Stimulated activated CD4-positive, alpha-beta T cell treated with anti-CD3 and anti-CD28 coated beads, Interleukin-4, amount 100 ng/mL, for 1 hour (primary cell): ENCODE measurements at places on chromosomes 6 and 20.

DNA sequence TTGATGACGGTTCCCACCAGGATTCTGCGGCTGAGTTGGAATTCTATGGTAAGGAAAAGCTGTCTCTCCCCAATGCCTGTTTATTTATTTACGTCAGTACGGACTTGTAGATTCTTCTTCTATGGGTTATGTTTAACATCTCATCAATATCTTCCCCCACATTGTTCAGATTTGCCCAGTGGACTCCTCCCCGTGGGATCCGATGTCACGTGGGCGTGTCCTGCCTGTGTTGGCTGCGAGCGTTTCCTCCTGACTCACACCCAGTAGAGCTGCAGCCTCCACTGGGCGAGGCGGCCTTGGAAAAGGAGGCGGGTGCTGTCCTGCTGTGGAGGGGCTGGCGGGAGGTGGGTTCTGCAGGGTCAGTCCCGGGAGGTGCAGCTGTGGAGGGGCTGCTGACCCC lies 46.8 kb upstream of the SLCO4A1 start:
- DNase-seq = no peak

- DNase-seq = peak; percentile 41
These were observed 96.5 kb downstream of the HFE start for GRCh38 chr6:26183581-26184366.

DNA sequence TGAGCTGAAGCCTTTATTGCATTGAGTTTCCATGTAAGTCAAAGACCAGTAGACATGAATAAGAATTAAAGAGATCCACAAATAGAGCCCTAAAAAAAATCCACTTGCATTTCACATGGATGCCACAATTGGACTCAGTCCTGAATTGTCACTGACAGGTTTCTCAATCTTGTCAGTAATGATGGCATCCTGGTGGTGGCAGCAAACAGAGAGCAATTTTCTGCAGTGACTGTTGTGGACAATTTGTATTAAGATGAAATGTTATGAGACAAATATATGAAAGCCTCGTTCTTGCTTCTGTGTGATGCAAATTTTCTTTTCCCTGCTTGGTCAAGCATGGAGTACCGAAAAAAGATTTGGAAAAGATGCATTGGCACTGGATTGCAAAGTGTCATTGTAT lies 278.9 kb downstream of the SAMD5 start:
- no peak for DNase-seq

DNA sequence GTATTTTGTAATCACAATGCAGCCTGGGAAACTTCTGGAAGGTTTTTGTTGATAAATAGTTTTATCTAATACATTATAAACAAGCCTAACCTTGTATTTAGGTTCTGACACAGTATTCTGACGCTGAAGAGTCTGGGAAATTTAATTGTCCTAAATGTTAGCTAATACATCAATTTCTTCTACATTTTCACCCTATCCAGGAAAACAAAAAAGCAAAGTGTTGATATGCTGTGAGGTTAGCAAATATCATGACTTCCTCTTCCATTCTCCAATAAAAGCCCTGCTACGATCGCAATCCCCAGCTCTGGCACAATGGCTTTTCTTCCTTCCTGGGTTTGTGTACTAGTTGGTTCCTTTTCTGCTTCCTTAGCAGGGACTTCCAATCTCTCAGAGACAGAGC lies at the start of gene C6orf58:
Gene C6orf58 (plus strand): TSS at position 301 of the 400 bp plus-strand sequence. CDS start 12 bp downstream, at position 313.
- no peak for DNase-seq

DNA sequence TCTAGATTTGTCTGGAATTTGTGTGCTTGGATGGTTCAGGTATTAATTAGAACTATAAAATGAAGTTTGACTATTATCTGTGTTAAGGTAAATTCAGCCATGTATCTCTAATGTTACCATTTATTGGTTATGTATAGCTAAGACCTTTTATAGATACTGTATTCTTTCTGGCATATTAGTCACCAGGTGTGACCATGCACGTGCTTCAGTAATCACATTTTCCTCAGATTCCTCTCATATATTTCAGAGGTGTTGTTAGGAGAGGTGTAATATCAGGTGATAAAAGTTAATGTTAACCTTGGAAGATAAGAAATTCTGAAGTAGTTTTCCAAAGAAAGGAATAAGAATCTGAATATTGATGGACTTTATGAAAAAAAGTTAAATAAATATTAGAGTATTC lies 194.5 kb upstream of the KHDRBS2 start:
- DNase-seq = no peak

DNA sequence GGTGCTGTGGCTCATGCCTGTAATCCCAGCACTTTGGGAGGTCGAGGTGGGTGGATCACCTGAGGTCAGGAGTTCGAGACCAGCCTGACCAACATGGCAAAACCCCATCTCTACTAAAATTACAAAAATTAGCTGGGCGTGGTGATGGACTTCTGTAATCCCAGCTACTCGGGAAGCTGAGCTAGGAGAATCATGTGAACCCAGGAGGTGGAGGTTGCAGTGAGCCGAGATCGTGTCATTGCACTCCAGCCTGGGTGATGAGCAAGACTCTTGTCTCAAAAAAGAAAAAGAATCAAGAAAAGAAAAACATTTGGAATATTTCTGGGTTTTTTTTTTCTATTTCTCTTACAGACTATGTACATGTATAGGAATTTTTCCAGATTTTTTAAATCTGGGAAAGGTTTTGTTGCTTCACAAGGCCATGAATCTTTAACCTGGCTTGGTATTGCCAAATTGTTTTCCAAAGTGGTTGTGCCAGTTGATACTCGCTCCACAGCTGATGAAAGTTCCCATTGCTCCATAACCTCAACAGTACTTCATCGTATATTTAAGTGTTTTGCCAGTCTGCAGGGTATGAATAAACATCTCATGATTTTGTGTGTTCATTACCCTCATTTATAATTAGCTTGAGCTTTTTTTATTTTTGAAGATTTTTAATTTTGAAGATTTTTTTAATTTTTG lies 33.5 kb downstream of the RNF217 start:
- no peak for DNase-seq

DNA sequence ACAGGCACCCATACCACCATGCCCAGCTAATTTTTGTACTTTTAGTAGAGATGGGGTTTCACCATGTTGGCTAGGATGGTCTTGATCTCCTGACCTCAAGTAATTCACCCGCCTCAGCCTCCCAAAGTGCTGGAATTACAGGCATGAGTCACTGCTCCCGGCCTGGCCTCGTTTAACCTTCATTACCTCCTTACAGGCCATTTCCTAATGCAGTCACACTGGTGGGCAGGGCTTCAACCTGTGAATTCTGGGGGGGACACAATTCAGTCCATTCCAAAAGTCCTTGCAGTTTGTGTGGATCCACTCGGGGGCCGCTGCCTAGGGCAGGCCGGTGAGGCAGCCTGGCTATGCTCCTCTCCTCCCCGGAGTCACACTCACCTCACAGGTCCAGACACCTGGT lies 112.4 kb upstream of the SNX9 start:
- no peak for DNase-seq

DNA sequence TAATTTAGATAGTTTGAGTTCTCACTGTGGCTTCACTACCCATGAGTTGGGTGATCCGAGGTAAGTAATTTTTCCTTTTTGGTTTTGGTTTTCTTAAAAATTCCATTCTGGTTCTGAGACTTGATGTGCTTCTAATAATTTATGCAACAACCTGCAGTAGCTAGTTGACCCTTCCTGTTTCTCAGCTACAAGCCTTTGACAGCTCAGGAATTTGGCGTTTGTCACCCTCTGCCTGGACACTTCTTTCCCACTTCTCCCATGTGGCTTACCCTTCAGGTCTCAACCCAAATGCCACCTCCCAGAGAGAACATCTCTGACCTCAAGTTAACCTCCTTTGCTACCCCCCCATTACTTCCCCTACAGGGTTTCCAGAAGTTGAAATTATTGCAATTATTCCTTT lies 49.7 kb upstream of the TSHZ2 start:
- no peak for DNase-seq

DNA sequence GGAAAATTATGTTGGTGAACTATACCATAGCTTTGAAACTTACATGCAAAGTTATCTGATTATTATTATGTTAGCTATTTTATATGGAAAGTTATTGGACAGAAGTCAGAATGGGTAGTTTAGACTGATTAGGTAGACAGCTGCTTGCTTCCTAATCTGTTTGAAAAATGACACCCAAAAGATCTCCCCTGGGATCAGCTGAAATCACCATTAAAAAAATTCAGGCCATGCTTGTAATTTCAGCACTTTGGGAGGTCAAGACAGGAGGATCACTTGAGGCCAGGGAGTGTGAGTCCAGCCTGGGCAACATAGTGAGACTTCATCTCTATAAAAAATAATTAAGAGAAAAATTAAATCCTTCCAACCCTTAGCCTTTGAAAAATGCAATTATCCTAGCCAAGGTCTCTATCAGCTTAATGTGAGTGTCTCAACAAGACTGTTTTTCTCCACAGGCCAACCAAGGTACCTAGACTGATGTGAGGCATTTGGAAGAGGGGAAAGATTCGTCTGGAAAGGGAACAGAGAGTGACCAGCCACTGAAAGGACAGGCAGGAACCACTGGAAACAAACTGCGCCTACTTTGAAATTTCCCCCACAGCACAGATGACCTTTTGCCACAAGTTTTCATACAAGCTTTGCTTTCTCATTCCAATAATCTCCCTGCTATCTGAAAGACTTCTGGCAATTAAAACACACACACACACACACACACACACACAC lies 232.3 kb downstream of the GMPR start:
- DNase-seq = no peak

DNA sequence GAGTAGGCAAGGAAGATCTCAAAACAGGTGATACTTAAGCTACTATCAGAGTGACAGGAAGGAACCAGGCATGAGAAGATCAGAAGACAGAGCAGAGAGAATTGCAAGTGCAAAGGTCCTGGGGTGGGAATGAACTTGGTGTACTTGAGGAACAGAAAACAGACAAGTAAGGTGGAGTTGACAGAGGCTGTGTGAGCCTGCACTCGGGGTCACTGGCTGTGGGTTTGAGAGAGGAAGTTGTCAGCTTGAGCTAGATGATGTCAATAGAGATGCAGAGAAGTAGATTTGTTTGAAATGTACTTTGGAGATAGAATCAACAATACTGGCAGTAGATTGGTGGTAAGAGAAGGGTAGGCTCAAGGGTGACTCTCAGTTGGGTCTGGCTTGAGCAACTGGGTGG lies 209.5 kb downstream of the CLIC5 start:
- no peak for DNase-seq

DNA sequence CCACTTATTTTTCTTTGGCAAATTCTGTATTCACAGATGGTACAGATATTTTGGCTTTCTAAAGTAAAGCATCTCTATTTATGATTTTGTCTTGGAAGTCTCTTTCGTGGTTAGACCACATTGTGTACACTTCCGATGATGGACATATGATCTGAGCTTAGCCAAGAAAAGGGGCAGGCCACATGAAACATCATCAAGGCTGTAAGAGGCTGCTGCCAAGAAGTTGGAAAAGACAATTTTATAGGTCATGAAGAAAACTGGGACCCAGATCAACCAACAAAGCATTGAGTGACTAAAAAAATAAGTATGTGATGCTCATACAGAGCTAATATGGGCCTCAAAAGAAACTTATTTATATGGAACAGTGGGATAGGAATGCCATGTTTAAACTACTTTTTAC lies 266.4 kb downstream of the HAO1 start:
- DNase-seq = no peak

DNA sequence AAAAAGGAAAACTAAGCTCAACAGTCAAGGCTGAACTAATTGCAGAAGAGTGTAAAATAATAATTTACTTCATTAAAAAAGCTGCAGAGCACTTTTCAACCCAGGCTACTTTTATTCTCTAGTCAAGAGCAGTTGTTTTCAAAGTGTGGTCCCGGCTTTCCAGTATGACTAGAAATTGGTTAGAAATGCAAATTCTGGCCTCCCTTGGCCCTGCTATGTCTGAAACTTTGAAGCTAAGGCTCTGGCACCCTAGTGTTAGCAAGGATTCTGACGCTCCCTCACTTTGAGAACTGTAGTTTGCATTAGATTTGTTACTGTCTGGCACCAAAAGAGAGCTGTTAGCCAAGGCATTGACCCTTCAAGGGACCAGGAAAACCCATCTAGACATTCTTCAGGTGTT lies 9.5 kb upstream of the NXT1 start:
- DNase-seq = no peak

DNA sequence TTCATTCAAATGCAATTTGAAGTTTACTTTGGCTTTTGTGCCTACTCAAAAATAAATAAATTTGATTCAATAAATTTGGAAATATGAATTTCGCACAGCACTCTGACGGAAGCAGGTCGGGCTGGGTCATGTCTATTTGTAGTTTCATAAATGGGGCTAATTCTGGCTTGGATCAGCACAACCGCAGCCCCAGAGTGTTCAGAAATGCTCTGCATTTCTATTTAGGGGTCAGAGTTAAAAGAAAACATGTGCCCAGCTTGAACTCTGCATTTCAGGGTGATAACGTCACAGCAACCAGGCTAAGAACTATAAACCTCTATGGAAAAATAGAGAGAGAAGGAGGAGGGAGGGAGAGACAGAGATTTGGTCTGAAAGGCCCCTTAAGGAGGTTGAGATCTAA lies 480.9 kb upstream of the NOX3 start:
- no peak for DNase-seq

DNA sequence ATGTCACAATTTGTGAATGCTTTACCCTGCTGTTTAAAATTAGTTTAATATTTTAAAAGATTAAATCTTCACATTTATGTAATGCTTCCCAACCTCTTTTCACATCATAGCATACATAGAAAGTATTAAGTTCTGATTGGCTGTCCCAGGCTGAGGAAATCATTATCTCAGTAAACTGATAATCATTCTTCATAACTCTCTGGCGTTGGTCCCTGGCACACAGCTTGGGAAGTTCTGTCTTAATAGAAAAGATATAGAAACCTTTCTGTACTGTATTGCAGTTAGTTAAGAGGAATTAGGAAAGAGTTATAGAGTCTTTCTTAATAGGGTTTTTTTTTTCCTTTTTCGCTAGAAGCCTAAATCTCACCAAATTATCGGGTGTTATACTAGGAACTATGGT lies 85.4 kb downstream of the CBFA2T2 start:
- DNase-seq = no peak

DNA sequence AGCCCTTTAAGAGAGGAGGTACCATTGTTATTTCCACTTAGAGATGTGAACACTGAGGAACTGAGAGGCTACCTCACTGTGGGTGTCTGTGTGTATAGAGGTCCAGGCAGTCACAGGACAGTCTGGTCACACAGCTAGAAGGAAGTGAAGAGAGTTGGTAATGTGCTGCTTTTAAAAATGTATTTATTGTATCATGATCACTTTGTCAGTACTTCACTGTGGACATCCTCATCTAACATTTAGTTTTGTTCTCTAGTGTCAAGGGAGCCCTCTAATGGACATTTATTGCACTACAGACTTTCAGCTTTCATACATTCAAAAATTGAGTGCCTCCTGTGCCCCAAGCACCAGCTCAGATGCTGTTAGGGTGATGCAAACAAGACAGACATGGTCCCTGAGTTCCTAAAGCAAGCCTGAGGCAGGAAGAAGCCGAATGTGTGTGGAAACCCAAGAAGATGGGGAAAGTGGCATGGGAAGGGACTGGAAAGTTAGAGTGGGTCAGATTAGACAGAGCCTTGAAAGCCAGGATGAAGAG lies 123.0 kb downstream of the SLC16A10 start:
- DNase-seq = no peak

GRCh38 chr6:85278466-85279035 lies 171.3 kb upstream of the NT5E start:
- DNase-seq = no peak
